Lower lobe of right lung (tissue), 2 donors: ENCODE measurements at places on chromosomes 2 and 18.

DNA sequence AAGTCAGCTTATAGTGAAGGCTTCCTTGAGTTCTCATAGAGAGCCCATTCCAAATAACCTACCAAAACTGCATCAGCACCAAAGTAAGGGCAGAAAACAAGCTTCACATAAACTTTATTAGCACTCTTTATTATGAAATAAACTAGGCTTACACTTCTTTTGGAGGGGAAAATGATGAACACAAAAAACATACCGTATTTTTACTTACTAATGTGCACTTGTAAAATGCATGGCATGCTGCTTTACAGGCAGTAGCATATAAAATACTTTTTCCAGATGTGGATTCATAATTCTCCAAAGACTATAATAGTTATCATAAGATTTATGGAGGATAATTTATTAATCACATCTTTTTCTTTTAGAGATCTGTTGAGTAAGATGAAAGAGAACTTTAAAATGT is 133.9 kb downstream of the OSR1 start:
- no peak for DNase-seq

GRCh38 chr18:3037423-3037915 is 24.5 kb upstream of the LPIN2 start:
- DNase-seq: no peak

- no peak for DNase-seq
Observed at GRCh38 chr2:61534926-61535325, 3.2 kb downstream of the XPO1 start.

- DNase-seq: no peak
Observed at GRCh38 chr2:14700753-14701152, 68.2 kb downstream of the LRATD1 start.

GRCh38 chr2:241000831-241001321 is 2.5 kb downstream of the SNED1 start:
- peak; percentile 70 for DNase-seq

DNA sequence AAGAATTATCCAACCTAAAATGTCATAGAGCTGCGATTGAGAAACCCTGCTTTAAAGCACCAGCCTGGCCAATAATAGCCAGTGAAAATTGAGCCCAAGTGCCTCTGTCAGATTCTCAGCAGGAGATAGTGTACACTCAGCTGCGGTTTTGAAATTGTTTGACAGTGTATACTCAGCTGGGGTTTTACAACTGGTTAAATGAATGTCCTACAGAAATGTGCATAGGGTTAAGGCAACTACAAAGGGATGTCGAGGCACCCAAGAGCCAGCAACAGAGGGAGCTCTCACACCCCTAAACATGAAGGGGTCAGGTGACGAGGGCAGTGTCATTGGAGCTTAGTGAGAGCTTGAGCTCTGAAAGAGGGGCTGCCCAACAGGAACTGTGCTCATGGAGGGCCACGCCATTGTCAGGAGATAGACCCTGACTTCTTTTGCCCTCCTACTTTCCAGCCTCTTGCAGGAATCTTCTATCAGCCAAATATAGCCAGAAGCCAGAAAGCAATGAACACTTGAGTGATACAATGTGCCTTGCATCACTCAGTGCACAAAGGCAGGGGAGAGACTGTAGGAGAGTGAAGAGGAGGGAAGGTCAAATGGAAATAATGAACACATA is 15.1 kb downstream of the ACTG2 start:
- DNase-seq: no peak

DNA sequence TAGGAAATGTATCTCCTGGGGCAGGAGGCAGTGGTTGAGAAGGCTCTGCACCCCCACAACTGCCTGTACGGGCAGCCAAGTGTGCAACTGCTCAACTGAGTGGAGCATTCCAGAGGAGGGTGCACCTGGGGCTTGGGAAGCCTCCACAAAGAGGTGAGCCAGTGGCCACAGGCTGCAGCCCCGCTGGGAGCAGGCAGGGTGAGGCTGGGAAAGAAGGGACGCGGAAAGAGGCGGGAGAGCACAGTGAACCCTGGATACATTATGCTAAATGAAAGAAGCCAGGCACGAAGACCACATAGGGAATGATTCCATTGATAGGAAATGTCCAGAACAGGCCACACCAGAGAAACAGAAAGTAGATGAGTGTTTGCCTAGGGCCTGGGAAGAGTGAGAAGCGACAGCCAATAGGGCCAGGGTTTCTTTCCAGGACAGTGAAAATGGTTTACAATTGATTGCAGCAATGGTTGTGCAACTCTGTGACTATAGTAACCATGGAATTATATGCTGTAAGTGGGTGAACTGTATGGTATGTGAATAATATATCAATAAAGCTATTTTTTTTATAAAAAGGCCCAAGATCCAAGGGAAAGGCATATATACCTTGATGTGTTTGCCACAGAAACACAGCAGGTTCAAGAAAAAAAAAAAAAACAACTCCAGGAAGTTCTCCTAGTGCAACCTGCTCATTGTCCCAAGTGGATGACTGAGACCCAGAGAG is 82.4 kb downstream of the DDX1 start:
- DNase-seq: peak; percentile 60

GRCh38 chr2:186709529-186710450 is 15.9 kb downstream of the FAM171B start:
- no peak for DNase-seq

- DNase-seq: no peak
Observed at GRCh38 chr18:65523461-65523860, 227.4 kb upstream of the CDH7 start.

DNA sequence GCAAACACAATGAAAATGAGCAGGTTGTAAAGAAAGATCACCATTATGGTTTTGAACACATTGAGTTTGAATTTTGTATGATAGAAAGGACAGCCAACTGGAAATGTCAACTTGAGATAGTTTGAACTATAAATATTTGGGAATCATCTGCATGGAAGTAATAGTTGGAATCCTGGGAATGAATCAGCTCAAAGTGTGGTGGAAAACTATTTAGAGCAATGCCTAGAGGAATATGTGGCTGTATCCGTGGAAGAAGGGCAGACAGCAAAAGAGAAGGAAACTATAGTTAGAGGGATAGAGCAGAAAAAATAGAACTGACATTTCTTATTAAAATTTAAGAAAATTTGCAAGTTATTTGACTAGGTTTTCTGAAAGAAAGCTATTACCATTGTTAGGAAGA is 112.5 kb upstream of the OTX1 start:
- no peak for DNase-seq

DNA sequence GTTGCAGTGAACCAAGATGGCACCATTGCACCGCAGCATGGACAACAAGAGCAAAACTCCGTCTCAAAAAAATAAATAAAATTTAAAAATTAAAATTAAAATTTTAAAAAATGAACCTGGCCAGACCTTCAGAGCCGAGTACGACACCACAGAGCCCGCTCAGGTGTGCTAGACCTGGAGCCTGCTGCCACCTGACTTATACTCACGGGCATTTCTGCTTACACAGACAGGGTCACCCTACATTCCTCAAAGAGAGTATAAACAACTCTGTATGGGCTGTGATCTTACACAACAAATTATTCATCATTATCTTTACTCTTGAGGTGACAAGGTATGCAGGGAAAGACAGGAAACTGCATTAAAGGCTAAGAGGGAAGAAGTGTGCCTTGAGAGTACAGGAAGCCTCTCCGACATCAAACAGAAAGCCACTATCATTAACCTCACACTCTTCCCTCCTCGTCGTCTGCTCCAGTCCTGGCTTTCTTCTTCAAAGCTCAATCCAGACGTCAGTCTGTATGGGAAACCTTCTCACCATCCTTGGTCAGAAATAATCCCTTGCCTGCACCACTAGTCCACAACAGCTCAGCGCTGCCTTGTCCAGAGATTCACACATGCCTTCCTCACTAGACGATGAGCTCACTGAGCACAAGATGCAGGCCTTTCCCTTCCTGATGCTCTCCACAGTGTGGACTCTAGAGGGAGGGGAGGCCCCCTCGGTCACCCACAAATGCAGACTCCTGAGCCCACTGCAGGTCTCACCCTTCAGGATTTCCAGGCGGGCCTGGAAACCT is 56.2 kb downstream of the UXS1 start:
- no peak for DNase-seq

DNA sequence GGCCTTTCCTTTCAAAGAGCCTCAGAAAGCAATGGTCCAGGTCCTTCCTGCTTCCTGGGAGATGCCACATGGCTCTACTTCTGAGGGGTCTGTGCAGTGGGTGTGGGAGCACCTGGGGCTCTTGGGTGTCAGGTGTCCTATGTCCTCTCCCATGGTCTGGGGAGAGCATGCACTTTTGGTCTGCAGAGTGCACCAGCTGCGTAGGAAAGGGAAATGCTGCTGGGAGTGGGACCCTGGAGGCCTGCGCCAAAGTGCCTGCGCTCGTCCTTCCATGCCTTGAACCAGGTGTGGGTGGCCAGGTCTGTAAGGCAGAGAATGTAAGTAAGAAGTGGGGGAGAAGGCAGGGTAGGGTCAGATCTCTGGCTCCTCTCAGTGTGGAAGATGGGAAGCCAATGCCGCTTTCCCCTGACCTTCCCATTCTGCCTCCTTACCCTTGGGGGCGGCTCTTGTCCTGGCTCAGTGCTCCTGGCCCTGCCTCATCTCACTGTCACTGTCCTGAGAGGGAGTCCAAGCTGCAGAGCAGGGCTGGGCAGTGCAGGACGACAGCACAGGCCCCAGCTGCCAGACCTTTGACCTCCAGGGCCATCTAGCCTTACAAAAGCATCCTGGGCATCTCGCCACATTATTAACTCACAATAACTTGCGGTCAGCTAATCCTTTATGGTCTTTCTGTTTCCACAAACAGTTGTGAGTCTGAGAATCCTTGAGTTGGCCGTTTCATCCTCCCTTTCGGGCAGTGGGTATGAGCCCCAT is 6.6 kb upstream of the PROM2 start:
- DNase-seq: peak; percentile 21

DNA sequence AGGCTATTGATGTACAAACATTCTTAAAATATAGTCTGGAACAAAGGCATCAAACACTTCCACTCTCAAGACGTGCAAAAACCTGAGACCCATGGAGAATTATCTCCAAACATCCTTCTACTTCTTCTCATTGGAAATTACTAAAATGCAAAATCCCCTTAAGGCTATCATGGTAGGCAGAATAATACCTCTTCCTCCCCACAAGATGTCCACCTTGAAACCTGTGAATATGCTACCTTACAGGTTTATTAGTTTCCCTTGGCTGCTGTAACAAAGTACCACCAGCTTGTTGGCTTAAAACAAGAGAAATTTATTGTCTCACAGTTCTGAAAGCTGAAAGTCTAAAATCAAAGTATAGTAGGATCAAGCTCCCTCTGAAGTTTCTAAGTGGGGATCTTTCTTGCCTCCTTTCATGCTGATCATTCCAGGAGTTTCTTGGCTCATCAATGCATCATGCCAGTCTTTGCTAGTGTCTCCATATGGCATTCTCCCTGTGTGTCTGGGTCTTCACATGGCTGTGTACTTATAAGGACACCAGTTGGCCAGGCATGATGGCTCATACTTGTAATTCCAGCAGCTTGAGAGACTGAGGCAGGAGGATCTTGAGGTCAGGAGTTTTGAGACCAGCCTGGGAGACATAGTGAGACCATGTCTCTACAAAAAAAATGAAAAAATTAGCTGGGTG is 163.7 kb upstream of the NCK2 start:
- no peak for DNase-seq

- DNase-seq: no peak
Observed at GRCh38 chr2:220127876-220128275, 500.4 kb downstream of the SLC4A3 start.

DNA sequence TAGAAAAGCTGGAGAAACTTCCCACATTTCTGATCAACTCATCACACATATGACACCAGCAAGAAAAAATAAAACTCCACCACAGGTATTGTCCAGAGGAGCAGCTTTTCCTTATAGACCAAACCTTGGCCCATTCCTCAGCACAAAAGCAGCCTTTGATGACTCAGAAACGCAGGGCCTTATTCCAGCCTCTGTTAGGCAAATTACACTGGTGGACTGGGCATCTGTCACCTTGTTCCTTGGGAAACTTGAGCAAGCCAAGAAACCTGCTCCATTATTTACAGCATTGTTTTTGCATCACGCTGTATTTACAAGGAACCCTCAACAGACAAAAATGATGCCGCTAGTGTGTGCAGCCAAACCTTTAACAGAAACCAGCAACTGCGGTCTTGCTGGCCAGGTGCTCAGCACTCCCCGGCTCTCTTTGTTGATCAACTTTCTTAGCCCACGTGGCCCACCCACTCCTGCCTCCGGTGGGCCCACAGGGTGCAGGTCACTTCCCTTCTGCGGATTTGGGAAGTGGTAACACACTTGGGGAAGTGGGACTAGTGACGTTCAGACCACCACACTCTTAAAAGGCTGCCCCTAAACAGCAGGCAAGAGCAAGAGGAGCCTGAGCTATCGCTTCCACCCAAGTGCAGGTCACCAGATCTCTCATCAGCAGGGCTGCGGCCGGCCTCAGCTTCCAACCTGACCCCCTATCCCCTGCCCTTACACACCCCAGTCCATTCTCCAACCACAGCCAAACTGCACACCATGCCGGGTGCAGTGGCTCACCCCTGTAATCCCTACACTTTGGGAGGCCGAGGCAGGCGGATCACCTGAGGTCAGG is 1.5 kb downstream of the AP1S3 start:
- peak; percentile 49 for DNase-seq

DNA sequence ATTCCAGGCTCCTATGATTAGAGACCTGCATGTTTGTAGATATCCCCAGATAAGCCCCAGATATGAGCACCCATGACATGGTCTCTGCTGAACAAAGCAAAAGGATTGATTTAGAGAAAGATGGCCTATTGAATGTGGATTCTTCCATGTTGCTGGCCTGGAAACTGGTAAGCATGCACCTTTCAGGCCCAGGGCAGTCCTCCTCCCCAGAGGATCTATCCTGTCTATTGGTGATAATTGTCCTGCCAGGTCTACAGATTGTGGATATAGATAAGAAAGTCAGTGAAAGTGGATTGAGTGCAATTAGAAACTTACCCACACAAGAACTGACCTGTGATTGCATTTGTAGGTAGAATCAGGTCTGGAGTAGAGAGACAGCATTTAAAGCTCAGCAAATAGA is 256.9 kb upstream of the SIX3 start:
- DNase-seq: no peak

GRCh38 chr18:72834731-72835130 is 33.1 kb downstream of the NETO1 start:
- no peak for DNase-seq

- no peak for DNase-seq
Observed at GRCh38 chr2:173652767-173653431, 298.2 kb downstream of the CDCA7 start.

DNA sequence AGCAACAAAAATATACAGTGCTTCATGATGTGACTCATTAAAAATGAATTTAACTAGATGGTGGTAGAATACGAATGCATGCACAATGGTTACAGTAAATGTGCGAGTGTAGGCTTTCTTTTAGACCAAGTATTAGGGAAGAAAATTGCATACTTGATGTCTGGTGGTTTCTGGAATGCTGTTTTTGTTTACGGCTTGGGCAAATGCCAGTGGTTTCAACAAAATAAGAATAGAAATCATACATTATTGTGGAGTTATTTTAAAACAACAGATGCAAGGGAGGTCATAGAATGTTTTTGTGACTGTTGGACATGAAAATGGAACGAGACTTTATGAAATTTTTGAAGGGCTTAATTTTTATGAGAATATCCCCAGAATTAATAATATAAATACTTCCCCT is 580.9 kb downstream of the PLCL1 start:
- no peak for DNase-seq
